ENCODE measurements at places on chromosomes 1 and 21. TPM values are rescaled to one million over a fixed set of nuclear protein-coding genes. Genes with fewer than 3 reads are reported as not detected.

Gene AMY2A
- not detected for total RNA-seq

GRCh38 chr1:100461222-100461621 lies 76.7 kb upstream of the GPR88 start:
- DNase-seq = no peak

Gene CD5L
- not detected for total RNA-seq

GRCh38 chr1:150072959-150073358 lies 5.4 kb downstream of the VPS45 start:
- no peak for DNase-seq

Gene LDLRAD1
- 1.7 TPM for total RNA-seq

DNA sequence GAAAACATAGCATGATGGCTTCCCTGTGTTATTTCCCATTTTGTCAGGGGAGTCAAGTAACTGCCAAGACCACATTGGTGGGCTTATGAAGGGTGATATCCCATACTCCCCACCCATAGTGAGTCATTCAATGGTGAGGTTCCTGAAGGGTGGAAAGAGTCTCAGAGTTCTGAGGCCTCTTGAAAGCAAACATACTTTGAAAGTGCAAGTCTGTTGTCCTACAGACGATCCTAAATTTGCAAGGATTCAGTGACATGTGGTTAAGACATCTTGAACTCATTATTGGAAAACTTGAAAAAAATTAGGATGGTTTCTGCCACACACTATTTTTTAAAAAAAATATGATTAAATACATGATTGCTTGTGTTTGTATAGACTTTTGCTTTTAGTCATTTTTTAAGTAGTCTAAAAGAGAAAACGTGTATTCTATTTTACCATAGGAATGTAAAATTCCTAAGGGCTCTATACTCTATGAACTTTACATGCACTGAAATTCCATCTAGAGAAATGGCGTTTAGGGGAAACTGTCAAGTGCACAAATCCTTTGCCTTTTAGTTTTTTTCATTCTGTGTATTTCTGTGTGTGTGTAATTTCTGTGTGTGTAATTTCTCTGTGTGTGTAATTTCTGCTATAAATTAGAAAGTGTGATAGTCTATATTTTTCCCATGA lies 225.5 kb upstream of the ADAMTS5 start:
- DNase-seq = no peak

Gene AVPR1B
- not detected for total RNA-seq

- no peak for DNase-seq
These were observed 57.3 kb upstream of the EFHD2 start for GRCh38 chr1:15352128-15352957.

DNA sequence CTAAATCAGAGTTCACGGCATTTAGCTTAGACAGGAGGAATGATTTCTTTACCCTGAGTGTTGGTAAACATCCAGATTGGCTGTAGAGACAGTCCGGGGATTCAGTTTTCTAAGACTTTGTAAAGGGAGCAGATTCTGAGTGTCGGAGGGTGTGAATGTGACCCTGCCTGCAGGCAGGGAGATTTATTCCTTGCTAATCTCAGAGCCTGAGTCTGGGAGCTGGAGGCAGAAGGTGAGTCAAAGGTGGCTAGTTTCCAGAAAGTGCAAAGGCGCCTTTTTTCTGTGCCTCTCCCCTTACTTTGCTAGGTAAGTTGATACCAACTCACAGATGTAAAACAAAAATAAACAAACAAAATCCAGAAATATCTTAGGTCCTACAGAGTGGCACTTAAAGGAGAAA lies 11.7 kb downstream of the ATP1B1 start:
- DNase-seq = no peak

DNA sequence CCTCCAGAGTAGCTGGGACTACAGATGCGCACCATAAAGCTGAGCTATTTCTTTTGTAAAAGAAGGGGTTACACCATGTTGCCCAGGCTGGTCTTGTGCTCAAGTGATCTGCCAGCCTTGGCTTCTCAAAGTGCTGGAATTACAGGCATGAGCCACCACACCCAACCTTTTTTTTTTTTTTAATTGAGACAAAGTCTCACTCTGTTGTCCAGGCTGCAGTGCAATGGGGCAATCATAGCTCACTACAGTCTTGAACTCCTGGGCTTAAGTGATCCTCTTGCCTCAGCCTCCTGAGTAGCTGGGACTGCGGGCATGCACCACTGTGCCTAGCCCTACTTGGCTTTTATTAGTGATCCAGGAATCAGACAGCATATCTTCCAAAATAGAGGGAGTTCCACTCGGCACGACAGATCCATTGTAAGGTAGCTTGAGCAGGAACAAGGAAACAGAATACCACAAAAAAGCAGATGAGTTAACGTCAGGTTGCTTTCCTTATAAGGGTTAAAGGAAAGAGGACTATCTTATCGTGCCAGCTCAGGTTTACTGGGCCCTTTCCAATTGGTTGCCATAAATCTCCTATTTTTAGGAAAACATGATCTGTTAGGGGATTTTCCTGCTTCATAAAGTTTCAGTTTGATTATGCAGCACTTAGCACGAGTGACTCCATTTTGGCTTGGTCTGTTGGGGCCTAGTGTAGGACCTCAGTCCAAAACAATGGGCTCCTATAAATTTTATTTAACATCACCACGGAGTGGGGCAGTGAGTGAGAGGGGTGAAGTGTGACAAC lies 45.2 kb downstream of the NENF start:
- DNase-seq = no peak
